ENCODE measurements at places on chromosomes 11 and 22.

- DNase-seq, result no peak
Observed at GRCh38 chr11:86453290-86454030, 78.8 kb downstream of the CCDC81 start.

DNA sequence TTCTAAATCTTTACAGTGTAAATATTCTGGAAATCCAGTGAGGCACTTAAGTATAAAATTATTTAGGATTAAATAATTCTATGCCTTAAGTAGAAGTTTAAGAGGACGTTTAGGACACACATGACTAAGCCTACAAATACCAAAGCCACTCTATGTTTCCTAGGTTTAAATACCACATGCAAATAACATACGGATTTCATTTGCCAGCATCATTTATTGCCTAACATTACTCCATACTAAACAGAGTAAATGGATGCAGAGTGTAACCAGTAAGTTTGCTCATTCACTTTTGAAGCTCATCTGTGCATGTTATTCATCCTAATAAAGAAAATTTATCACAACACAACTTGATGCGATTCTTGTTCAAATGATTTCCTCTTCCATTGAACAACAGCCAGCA lies 4.1 kb downstream of the BDNF start:
- DNase-seq, result no peak

- no peak for DNase-seq
Observed at GRCh38 chr11:9132203-9132878, 40.9 kb upstream of the SCUBE2 start.

DNA sequence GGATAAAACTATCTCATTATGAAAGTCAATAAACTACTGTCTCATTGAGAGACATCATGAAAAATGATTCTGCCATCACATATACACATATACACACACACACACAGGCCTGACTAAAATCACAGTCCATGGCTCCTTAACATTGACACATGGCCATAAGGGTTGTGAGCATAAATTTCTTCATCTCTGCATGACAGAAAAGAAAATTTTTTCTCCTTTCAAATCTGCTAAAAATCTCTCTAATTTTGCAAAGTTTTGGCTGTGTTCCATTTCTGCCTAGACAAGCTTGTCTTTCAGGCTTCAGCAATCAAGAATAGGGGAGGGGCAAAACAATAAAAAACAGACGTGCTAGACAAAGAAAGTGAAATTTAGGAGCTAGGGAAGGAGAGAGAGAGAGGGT lies 324.5 kb downstream of the LRRC4C start:
- DNase-seq, result no peak

DNA sequence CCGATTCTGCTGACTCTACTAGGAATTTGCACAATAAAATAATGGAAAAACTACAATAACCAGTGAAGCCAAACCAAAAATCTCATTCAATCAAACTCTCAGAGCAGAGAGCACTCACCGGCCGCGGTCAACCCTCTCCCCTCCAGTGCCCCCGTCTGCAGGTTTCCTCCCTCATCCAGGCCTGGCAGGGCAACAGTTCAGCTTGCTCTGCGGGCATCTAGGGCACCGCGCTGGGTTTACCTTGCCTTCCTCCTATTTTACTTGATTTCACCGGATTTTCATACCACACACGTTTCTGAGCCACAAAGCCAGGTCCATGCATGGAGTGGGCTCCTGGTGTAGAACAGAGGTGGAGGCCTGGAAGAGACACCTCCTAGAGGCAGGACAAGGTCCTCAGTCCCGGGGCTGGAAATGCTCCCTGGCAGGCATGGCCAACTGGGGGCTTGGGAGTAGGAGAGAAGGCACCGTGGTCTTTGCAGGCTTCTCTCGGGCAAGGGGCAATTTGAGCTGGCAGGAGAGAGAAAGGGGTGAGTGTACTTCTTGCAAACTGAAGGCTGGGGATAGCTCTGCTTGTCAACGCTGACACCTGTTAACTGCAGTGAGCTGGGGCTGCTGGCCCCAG lies 938.4 kb downstream of the BRD1 start:
- DNase-seq, result no peak

GRCh38 chr11:68431984-68432645 lies 28.4 kb upstream of the PPP6R3 start:
- DNase-seq, result no peak

GRCh38 chr22:37521236-37521739 lies 2.1 kb upstream of the CARD10 start:
- DNase-seq, result no peak

- DNase-seq, result no peak
Observed at GRCh38 chr11:112627588-112628045, 333.6 kb upstream of the NCAM1 start.

- DNase-seq, result no peak
Observed at GRCh38 chr11:94106716-94107115, 21.9 kb upstream of the PANX1 start.

- no peak for DNase-seq
Observed at GRCh38 chr22:26845021-26845743, 187.8 kb downstream of the MIAT start.

GRCh38 chr11:34680206-34680605 lies 59.3 kb downstream of the EHF start:
- no peak for DNase-seq

- no peak for DNase-seq
Observed at GRCh38 chr11:69058511-69059270, 10.0 kb downstream of the TPCN2 start.

GRCh38 chr11:126502982-126503381 lies 147.5 kb downstream of the ST3GAL4 start:
- DNase-seq, result no peak

GRCh38 chr22:47395481-47395880 lies 633.0 kb downstream of the TBC1D22A start:
- DNase-seq, result no peak

DNA sequence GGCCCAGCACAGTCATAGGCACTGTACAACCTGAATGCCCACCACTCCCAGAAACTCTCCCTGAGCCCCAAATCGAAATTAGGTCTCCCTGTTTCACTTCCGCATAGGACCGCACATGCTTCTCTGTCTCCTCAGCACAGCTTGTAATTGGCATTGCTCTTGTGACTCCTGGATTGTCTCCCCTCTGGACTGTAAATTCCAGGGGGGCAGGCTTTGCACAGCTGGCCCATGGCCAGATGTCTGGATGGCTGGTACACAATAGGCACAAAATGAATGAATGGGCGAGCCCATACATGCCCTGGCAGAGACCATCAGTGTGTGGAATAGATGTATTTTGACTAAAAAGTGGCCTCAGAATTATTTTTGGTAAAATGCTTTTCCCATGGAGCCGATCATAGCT lies 63.3 kb upstream of the PHF21B start:
- no peak for DNase-seq

- no peak for DNase-seq
Observed at GRCh38 chr11:99987821-99988470, 699.1 kb upstream of the ARHGAP42 start.

GRCh38 chr11:101126551-101127196 lies 2.9 kb downstream of the PGR start:
- DNase-seq, result no peak

- DNase-seq, result no peak
Observed at GRCh38 chr11:77040889-77041288, 6.7 kb downstream of the B3GNT6 start.

DNA sequence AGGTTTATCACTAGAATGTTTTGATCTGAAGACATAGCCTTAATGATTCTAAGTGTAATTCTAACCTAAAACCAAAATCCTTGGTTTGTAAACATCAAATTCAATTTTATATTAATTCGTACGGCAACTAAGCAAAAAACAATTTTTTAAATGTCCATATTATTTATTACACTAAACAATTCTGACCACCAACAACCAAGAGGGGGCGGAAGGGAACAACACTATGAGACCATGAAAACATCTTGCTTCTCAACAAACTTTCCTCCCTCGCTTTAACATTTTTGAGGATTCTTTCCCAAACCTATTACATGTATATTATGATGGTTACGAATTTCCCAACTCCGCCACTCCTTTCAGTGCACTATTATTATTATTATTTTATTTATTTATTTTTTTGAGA lies 6.5 kb upstream of the UCP2 start:
- no peak for DNase-seq

DNA sequence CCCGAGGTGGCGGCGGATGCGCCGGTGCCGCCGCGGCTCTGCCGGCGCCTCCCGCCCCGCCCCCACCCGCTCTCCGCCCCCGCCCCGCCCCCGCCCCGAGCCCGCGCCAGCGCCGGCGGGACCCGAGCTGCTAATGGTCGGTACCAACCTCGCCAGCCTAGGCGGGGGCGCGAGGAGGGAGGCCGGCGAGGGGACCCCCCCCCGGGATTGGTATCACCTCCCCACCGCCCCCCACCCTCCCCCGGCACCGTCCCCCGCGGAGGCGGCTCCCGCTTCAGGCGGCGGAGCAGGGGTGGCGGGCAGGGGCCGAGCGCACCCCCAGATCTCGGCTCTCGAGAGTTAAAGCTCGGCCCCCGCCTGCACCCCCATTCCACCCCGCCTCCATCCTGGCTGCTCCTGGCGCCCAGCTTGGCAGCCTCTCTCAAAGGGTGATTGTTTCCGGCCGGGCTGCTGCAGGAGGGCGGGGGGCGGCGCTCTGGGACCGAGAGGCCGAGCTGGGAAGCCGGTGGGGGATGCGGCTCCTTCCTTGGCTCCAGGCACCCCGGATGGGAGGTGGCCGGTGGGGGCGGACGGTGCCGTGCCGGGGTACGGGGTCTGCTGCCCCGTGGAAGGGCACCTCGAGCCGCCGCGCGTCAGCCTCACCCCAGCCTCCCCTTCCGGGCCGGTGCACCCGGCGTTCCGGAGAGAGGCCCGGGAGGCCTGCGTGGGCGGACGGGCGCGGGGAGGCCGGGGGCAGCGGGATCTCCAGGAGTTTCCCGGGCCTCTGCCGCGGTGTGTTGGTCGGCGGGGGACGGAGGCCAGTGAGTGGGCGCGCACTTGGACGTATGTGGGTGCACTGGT lies at the start of gene B3GAT1:
B3GAT1 (minus strand) TSS at position 40 of the 840 bp plus-strand sequence. CDS start 24,583 bp downstream, outside the sequence.
- DNase-seq, result no peak

DNA sequence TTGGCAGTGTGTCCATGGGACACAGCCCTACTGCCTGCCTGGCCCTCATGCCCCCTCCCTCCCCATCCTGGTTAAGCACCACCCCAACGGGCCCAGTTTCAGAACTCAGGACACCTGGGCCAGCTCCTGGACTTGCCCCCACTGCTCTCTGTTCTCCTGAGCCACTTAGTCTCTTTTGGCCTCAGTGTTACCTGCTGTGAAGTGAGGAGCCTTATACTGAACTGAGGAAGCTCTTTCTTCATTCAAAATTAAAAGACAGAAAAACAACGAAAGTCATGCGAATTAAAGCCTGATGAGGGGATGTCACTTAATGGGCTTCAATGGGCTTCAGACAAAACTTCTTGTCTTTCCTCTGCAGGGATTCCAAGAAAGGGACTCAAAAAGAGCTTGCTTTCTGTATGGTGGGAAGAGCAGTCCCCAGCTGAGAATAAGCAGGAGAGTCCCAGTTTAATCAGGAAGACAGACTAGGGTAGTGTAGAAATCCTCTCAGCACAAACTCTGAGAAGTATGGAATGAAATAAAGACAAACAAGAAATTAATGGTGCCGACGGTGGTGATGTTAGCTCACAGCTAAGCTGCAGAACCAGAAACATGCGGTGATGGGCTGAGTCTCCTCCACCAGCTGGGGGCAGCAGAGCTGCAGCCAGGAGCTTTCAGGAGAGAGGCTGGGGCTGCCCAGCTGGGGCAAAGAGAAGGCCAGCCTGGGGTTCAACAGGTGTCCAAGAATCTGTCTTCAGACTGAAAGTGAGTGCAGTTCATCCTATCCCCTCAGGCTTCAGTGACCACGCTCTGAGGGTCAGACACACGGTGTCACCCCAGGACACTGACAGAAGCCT lies 101.0 kb downstream of the GGTLC2 start:
- DNase-seq, result peak; percentile 57

DNA sequence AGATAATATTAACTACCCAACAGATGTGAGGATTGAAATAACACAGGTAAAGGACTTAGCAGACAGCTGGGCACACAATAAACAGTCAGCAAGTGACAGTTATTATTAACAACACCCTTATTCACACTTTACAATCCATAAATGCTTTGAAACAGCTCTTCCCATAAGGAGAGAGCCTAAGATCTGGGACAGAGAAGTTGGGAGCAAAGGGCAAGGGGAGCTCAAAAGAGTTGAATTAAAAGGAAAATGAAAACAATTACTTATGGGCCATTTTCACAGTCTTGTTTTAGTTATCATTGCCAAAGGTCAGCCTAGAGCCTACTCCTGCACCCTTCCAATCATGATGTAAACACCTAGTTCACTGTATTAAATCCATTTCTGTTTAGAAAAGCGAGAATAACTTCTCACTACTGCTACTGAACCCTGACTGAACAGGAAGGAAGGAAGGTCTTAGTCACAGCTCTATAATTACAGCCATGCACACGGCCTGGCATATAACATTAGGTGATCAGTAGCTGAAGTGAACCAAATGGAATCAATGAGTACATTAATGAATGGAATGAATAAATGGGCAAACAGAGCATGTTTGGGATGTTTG lies 111.3 kb downstream of the PLEKHA7 start:
- no peak for DNase-seq

- DNase-seq, result no peak
Observed at GRCh38 chr11:48049036-48049435, 68.7 kb downstream of the PTPRJ start.

DNA sequence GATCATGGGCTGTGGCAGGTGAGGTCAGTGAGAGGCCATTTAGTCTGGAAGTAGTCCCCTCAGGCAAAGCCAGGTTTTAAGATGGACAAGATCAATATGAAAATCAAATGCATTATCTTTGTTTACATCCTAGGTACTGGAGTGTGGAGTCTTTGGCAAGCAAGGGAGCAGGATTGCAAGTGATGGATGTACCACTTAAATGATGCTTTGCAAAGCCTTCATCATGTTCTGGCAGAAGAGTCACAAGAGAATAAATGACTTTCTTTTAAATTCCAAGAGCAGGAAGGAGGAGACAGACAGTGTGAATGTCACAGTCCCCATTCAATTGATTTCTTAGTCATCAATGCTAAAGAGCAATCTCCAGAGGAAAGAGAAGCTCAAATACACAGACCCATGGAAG lies 908.3 kb downstream of the FAM181B start:
- no peak for DNase-seq

DNA sequence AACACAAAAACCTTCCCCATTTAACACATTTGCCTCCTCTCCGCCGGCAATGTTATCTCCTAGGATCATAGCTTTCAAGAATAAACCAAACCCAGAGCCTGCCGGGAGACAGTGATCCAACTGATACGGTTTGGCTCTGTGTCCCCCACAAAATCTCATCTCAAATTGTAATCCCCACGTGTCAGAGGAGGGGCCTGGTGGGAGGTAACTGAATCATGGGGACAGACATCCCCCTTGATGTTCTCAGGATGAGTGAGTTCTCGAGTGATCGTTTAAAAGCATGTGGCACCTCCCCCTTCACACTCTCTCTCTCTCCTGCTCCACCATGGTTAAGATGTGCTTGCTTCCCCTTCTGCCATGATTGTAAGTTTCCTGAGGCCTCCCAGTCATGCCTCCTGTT lies 33.3 kb downstream of the RBFOX2 start:
- DNase-seq, result no peak

- no peak for DNase-seq
Observed at GRCh38 chr22:38744981-38745380, 10.8 kb downstream of the SUN2 start.
